ENCODE measurements at places on chromosomes 1 and 21. TPM values are rescaled to one million over a fixed set of nuclear protein-coding genes. Genes with fewer than 3 reads are reported as not detected.

- no peak for DNase-seq
These were observed 132.4 kb upstream of the TIAM1 start for GRCh38 chr21:31476263-31477022.

GRCh38 chr1:194104247-194104844 is 917.9 kb upstream of the B3GALT2 start:
- no peak for DNase-seq

- no peak for DNase-seq
These were observed 83.8 kb upstream of the JAK1 start for GRCh38 chr1:65049941-65050713.

RHCE gene
- 1.3 TPM for total RNA-seq

DNA sequence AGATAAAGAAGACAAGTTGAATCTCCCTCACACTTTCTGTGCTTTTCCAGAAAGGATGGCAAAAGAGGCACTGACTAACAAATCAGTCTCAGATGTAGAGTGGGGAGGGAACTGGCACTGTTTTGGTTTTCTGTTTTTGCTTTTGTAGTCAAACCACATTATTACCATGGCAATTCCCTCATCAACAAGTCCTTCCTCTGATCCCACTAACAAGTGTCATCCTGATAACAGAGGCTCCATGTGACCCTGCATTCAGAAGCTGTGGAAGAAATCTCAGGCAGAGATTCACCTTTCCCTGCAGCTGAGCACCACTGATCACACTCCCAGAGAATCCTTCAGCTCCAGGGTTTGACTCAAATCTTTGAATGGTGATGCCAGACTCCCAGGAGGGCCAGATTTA is 203.4 kb downstream of the TNR start:
- no peak for DNase-seq

All from lung microvascular endothelial cell (primary cell).